ENCODE measurements at places on chromosomes 1 and 21.

- no peak for DNase-seq
These were observed 212.2 kb upstream of the RAB4A start for GRCh38 chr1:229058729-229059128.

DNA sequence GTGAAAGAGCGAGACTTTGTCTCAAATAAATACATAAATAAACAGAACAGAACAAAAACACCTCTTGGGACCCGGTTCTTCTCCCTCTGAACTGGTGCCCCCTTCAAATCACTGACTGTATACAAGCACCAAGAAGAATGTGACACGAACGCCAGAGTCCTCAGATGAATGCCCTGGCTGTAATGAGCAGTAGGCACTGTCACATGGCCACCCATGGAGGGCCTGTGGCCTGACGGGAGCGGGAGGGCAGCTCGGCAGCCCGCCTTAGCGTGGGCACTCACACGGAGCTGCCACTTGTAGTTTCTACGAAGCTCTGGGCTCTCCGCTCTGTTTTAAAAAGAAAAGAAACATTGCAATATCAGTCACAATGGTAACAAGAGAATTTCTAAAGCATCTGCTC, 146.0 kb downstream of the PEX14 start:
- DNase-seq, result no peak

- no peak for DNase-seq
These were observed 445.4 kb upstream of the NFIA start for GRCh38 chr1:60636946-60637345.

- no peak for DNase-seq
These were observed 190.5 kb downstream of the HS2ST1 start for GRCh38 chr1:87104945-87105344.

DNA sequence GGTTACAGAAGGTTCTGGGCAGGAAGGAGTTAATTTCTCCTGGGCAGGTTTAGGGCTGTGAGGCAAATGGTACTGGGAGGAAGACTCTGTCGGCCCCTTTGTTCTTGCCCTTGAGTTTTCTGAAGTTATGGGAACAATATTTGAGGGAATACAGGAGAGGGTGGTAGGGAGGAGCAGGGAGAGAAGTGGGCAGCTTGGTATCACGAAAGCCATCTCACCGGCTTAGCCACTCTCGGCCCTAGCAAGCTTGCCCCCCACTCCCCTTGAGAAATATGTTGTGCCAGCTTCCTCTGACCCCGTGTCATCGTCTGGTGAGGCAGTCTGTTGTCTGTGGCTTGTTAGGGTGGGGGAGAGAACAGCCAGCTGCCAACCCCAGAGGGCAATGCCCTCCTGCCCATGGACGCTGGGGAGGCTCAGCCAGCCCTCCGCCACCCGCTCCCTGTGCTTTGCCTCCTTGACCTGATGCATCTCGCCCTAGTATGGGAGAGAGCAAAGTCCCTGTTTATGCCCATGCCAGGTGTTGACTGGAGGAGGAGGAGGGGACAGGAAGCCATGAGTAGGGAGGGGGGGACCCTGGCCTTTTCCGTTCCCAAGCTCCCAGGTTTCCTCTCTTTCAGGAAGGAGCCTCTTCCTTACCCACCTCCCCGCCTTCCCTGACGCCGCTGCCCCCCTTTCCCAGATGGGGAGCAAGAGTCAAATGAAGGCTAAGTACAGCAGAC, 1.2 kb downstream of the EFNA1 start:
- DNase-seq, result no peak

DNA sequence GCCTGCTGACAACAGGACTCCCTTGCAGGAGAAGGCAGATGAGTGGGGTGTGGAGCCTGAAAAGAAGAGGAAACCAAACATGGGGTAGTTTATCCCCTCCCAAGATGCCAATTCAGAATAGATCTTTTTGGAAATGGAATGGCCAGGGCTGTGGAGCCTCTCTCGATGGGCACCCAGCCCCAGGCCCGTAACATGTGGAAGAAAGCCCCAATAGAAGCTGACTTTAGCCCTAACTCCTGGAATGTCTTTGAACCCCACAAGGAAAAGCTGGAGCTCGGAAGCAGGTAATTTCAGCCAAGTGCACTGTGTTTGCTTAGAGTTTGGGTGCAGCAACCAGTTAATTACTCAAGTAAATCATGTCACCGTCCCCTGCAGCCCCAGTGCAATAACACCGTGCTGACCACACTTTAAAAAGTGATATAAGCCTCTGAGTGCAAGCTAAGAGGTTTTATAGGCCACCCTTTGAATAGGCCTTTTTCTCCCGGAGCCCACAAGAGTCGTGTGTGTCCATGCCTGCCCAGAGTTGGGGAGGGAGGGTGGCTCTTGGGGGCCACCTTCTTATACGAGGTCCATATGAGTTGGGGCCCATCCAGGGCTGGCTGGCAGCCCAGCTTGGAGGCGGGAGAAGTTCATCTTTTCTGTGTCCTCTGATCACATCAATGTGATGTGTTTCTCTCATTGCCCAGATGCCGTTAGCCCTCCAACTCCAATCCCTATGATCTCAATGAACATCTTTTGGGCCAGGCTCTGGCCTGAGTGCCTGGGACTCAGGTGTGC, 153.2 kb downstream of the TRABD2B start:
- no peak for DNase-seq

- DNase-seq, result peak; percentile 85
These were observed 141.4 kb upstream of the ARHGEF16 start for GRCh38 chr1:3312898-3313575.

- peak; percentile 36 for DNase-seq
These were observed 62.9 kb downstream of the MDM4 start for GRCh38 chr1:204578867-204579664.

- DNase-seq, result no peak
These were observed 416.1 kb downstream of the MRPL39 start for GRCh38 chr21:25191141-25191540.

GRCh38 chr1:105088166-105088565, 1338.5 kb downstream of the AMY1C start:
- no peak for DNase-seq

DNA sequence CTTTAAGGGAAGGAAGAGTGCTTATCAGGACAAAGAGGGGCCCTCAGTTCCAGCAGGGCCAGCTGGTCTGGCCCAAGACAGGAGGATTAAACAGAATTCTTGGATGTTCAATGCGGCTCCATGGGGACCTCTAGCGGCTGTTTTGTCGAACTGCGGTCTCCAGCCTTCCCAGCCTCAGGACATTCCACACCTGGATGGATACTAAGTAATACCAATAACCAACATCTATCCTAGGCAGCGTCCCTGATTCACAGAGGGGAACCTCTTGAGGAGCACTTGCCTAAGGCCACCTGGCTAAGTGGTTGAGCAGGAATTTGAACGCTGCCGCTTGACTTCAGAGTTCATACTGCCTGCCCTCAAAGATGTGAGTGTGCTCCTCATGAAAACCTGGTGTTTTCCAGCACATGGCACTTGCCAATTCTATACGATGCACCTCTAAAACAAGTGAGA, 15.5 kb upstream of the CD247 start:
- peak; percentile 79 for DNase-seq

GRCh38 chr1:162951553-162952315, 90.8 kb upstream of the CCDC190 start:
- no peak for DNase-seq

- no peak for DNase-seq
These were observed 27.0 kb downstream of the SDC3 start for GRCh38 chr1:30881319-30882181.

DNA sequence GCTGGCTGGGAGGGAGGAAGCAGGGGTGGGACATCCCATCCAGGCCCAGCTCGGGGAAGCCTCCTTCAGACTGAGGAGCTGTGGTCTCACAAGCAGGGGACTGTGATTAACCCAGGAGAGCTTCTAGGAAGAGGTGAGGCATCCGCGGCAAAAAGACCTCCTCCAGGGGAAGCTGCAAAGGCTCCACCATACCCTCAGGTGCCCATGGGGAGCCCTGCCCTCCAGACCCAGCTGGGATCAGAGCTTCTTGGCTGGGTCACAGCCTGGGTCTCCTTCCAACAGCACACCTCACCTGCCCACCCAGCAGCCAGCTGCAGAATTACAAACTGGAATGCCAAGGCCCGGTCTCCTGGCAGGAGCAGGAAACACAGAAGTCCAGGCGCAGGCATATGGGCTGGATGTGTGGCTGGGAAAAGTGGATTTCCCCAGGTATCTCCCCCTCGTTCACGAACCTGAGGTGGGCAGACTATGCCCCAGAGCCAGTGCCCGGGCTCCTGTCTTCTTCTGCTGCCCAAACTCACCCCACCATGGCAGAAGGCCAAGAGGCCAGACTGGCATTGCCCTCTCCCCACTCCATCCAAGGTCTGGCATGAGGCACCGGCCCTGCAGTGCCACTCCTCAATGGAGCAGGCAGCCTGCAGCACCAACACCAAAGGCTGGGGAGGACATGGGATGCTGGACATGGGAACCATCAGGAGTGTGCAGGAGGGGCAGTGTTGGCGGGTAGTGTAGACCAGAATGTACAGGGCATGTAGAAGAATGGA, 15.4 kb upstream of the ARF1 start:
- DNase-seq, result no peak

DNA sequence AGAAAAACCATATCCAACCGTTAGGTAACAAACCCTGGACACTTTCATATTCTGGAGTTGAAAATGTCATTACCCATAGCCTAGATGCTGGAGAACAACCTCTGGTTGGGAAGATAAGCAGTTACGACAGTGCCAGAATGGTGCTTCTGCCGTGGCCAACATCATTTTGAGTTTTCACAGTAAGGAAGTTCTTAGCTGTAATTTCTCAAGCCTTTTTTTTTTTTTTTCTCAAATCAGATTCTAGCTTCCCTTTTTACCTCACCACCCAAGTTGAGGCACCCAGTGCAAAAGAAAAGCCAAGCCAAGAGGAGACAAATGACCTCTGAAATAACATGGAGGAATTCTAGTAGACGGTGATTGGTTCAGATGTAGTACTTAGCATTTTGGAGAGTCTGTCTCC, 21.8 kb downstream of the PPT1 start:
- no peak for DNase-seq

GRCh38 chr1:27624467-27625178, 10.4 kb downstream of the FGR start:
- no peak for DNase-seq

DNA sequence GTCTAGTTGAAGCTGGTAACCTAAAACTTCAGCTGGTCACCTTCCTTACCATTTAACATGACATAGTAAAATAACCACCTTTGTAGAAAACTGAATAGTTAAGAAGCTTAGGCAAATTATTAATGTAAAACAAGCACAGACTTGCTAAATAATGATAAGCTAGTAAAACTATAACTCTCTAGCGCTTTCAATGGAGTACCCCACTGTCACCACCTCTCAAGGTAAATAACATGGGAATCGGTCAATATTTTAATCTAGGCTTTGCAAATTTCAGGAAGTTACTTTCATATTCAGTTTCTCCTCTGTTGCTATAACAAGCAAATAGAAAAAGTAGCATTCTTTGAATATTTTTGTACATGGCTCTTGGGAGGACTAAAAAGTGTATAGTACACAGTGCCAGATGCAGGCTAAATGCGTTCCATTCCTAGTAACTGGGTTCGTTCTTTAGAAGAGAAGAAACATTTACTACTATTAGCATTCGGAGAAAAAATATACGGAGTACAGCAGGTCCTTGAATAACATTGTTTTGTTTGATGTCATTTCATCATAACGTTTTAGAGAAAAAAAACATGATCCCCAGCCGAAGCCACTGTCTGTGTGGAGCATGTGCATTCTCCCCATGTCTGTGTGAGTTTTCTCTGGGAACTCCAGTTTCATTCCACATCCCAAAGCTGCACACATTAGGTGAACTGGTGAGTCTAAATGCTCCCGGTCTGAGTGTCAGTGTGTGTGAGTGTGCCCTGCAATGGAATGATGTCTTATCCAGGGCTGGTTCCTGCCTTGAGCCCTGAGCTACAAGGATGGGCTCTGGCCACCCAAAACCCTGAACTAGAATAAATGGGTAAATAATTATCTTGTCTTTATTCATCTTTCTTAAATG, 52.5 kb downstream of the EPRS1 start:
- no peak for DNase-seq

GRCh38 chr1:152141971-152142584, 16.9 kb downstream of the RPTN start:
- peak; percentile 37 for DNase-seq

GRCh38 chr1:162385280-162385623, 3.7 kb downstream of the C1orf226 start:
- no peak for DNase-seq

- DNase-seq, result no peak
These were observed 3.1 kb upstream of the KCNK2 start for GRCh38 chr1:215079456-215079855.

- no peak for DNase-seq
These were observed 9.4 kb downstream of the DNTTIP2 start for GRCh38 chr1:93869653-93870052.
